ENCODE measurements at places on chromosomes 6 and 20.

GRCh38 chr6:151740820-151741219 is 66.7 kb upstream of the ESR1 start:
- DNase-seq, result no peak

DNA sequence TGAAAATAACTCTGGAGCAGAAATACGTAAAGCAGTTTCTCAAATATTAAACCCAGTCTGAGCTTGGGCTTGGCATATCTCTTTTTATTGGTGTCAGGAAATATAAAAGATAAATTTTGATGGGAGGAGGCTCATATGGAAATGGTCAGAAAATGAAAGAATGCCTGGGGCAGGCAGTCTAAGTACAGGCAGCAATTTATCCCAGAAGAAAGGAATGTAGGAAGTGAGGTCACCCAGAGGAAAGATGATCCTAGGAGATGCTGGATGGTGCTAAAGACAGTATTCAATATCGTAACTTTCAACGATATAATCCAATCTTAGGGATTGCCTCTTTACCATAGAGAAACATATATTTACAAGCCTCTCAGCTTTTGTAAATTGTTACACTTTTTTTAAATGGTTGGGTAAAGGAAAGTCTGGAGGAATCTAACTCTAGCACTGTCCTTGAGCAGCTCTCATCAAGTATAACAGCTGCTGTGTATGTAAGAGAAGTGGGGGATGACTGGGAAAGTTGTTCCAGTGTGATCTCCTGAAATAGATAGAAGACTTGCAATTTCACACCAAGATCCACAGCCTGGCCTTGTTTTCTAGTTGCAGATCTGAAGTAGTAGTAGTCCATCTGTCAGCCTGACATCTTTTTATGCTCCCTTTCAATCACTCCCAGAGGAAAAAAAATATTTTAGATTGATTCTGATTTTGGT is 256.9 kb upstream of the SASH1 start:
- no peak for DNase-seq

- DNase-seq, result no peak
These were observed 102.1 kb upstream of the MYL9 start for GRCh38 chr20:36439040-36439730.

- DNase-seq, result no peak
These were observed 53.0 kb downstream of the GNAS-AS1 start for GRCh38 chr20:58797371-58798338.

- DNase-seq, result no peak
These were observed 200.0 kb upstream of the SGK1 start for GRCh38 chr6:134517868-134518267.

DNA sequence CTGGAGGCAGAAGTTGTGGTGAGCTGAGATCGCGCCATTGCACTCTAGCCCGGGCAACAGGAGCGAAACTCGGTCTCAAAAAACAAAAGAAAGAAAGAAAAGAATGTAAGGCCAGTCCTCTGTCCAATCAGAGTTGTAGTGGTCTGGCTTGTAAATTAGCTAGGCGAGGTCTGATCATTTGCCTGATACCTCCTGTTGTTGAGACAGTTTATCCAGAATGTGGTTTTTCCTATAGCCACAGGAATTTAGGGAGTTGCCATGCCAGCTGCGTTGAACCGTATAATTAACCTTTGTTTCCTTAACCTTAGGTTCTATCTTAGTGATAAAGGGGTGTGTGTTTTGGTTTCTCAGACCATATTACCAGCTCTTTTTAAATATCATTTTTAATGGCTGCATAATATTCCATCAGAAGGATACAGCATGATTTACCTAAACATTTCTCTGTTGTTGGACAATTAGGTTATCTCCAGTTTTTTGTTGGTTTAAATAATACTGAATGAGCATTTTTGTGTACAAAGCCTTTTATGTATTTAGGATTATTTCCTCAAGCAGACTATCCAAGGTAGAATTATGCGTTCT is 11.7 kb upstream of the PPARD start:
- DNase-seq, result no peak

DNA sequence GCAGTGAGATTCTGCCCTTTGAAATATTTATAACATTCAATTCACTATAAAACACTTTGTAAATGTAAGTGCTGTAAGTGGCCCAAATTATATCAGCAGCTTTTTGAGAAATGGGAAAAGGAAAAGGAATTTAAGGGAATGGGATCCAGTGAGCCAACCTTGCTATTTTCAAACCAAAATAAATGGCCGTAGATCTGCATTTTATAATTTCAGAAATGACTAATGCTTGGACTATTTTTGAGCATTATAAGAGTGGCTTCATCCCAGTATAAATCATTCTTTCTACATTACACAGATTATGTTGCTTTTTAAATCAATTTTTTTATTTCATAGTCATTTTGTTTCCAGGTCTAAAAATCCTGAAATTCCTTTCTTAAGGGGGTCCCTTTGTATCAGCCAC is 49.2 kb downstream of the ANKRD6 start:
- DNase-seq, result no peak

GRCh38 chr20:4667371-4667773 is 54.3 kb upstream of the PRND start:
- DNase-seq, result no peak

Data from KG1 (cell line).